ENCODE measurements at places on chromosomes 6 and 20.

DNA sequence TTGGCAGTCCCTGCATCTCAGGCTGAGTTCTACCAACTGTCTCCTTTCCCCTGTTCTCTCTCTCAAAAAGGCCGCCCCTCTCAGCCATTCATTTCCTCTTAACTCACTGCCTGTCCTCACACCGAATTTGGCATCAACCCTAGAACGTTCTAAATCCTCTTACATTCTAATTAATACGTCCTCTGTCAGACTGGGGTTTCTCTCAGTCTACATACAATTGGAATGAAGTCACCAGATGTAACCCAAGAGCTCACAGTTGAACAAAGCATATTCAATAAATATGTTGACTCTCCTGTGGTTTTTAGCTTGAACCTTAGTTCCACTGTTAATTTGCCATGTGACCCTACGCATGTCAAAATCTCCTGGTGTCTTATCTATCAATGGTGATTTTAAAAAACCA, 269.6 kb downstream of the CLIC5 start:
- peak; percentile 49 for DNase-seq

DNA sequence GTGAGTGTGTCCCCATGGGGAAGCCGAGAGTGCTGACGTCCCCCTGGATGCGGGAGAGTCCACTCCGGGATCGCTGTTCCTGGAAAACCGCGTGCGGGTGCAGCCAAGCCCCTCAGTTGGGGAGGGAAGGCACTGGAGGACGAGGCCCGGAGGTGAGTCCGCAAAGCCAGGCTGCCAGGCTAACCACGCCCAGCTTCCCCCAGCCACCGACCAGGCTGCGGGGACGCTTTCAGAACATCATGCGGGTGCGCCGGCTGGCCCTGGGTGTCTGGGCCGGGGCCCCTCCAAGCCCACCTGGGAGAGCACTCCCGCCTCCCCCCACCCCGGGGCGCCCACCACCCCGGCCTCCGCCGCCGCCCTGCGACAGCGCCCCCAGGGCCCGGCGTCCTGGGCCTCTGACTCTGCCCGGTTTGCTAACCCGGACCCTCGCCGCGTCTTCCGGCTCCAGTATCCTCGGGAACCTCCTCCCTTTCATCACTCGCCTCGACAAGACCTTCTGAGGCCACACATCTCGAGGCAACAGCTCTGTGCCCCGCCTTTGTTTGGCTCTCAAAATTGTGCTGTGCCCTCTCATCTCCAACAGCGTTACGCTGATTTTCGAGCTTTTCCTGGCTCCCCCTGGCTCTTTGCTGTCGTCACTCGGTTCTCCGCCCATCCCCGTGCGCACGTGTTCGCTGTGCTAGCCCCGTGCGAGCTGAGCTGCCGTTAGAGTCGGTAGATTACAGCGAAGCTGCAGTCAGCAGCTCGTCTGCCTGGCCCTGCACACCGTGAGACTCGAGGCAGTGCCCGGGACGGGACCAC, 47.1 kb upstream of the ENTPD6 start:
- DNase-seq: peak; percentile 51

DNA sequence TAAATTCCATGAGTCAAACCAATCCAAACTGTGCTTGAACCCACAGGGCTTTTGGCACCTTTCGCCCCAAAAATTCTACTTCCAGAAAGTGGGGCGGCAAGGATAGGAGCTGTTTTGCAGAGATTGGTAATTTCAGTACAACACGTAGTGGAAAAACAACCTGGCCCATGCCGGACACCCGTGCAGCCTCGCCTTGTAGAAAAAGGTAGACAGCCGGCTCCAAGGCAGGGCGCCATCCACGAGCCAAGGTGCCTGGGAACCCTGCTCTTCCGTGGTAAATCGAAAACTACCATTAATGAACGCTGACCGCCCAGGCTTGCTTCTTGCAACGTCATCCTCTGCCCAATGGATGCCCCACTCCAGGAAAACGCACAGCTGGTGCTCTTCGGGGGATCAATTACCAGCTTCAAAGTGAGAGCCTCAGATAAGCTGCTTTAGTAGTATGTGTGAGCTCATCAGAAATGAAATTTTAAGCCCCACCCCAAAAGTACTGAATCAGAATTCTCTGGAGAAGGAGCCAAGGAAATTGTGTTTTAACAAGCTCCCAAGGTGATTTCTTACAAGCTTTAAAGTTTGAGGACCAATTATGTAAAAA, 1.8 kb downstream of the OOEP start:
- no peak for DNase-seq

DNA sequence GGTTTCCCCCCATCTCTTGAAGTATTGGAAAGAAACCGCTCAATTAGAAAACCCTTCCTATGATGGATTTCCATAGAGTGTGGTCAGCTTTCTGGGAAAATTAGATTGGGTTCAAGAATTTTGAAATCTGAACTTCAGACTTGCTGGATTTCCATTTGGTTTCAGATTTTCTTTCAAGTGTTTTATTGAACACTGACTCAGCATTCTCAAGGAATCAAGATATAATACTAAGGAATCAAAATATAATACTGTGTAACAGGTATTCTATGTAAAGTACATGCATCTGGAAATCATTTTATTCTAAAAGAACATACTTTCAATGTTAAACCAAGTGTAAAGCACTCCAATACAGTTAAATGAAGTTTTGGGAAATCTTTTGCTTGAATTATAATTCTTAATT, 94.7 kb upstream of the CCN2 start:
- DNase-seq: no peak

DNA sequence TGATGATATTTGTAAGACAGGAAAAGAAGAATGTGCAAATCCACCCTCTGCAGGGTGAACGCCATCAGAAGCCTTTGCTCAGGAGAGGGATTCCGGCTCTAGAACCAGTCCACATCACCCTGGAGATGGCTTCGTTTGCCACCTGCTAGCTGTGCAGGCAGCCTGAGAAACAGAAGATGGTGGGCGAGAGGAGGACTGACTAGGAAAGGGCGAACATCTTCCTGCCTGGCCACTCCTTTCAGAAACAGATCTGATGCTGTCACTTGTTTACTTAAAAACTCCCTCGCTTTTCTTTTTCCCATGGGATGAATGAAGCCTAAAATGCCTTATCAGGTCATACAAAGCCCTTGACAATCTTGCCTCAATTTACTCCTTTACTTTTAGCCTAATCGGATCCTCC, 1.2 kb downstream of the PTPRA start:
- peak; percentile 39 for DNase-seq

- no peak for DNase-seq
Measured at GRCh38 chr20:50332491-50332980, 141.9 kb downstream of the CEBPB start.

GRCh38 chr6:119333707-119334295, 15.8 kb downstream of the MAN1A1 start:
- no peak for DNase-seq

DNA sequence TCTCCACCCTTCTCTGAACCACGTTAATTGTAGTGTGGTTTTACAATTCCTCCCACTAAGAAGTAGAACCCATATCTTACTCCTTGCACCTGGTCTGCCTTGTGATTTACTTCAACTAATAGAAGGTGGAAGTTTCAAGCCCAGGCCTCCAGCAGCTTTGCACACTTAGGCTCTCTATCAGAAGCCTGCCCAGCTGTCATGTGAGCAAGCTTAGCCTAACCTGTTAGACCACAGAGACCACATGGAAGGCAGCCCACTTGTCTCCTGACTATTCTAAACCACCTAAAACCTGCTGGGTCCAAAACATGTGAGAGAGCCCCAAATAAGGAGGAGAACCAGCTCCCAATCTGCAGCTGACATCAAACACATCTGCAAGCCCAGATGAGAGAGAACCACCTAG, 127.6 kb upstream of the BTBD3 start:
- no peak for DNase-seq

GRCh38 chr6:135030056-135030473, 24.6 kb downstream of the HBS1L start:
- DNase-seq: no peak

- DNase-seq: no peak
Measured at GRCh38 chr20:20293141-20293540, 74.8 kb upstream of the INSM1 start.

DNA sequence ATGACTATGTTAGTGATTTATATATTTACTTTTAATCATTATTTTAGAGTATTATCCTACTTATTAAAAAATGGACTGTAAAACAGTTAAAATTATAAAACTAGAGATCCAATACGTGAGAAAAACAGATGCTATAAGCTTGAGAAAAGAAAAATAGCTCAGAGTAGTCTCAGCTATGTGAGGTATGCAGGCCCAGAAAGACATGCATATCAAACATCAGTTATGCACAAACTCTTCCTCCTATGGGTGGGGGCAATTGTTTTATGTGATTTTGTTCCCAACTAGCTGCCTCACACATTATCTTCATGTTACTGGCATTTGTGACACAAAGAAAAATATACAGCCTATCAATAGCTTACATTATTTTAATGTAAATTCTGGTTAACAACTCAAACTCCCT, 28.8 kb downstream of the RARS2 start:
- DNase-seq: peak; percentile 20

DNA sequence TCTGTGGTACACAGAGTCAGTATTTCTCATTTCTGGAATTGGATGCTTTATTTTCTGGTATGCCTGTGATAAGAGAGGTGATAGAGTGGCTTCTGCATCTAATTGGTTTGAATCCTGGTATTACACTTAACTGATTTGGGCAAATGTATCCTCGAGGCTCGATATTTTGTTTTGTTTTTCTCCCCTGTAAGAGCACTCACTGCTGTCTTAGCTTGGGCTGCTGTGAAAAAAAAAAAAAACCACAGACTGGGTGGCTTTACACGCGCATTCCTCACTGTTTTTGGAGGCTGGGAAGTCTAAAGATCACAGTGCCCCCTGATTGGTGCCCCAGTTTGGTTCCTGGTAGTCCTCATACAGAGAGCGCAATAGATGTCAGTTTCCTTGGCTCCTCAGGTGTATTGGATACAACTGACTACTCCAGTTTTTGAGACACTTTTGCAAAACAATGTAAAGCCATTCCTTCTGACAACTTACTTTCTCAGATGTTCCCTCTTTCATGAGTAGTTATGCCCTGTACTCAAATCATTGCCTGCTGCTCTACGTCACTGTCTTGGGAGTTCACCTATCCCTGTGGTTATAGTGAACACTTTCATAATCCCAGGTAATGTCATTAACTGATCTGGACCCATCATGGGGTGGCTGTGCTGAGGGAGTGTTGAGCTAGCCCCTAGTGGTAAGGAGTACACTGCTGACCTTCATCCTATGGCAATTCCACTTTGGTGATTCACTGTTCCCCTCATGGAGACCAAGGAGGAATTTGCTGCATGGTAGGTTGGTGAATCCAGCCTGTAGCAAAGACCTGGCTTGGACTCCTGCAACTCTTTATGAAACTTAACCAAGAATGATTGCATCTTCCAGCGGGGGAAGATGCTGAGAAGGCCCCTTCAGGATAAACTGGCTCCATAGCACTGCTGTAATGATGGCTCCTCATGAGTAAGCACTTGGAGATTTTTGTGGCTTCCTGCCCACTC, 3.5 kb upstream of the ACAT2 start:
- peak; percentile 81 for DNase-seq

- peak; percentile 47 for DNase-seq
Measured at GRCh38 chr6:12354499-12354898, 64.3 kb downstream of the EDN1 start.

DNA sequence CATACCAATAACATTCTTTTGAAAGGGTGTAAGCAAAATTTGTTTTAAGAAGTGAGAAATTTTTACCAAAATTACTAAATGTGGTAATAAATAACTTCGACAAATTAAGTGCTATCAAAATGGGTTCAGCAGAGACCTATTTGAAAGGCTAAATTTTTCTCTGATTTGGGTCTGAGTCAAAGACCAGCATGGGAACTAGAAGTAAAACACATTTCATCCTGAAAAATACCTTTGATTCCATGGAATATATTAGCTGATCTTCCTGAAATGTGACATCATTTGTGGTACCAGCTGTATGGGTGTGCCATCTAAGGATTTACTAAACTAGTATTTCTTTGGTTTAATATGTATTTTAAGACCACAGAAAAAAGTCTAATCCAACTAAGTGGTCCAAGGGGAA, 63.6 kb downstream of the BLOC1S5 start:
- no peak for DNase-seq

GRCh38 chr6:38678178-38678760, 24.7 kb downstream of the GLO1 start:
- no peak for DNase-seq

GRCh38 chr6:125728739-125729138, 20.7 kb upstream of the HEY2 start:
- no peak for DNase-seq

DNA sequence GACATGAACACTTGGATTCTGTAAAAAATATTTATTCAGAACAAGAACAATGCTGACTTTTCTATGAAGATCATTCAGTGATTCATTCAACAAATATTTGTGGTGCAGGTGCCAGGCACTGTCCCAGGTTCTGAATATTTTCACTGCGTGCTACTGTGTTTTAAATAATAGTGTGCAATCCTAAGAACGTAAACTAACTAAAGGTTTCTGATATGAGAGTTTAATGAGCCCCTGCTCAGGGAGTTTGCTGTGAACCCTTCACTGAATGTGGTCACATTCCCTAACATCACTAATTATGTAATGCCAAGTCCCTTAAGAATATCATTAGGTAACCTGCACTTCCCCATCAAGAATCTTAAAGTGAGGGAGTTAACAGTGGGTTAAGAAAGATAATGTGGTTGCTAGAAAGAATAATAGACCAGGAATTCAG, 1.7 kb upstream of the TMEM170B start:
- DNase-seq: peak; percentile 46

- DNase-seq: no peak
Measured at GRCh38 chr6:117728626-117729025, 53.4 kb downstream of the NUS1 start.

GRCh38 chr6:35477551-35478179, 9.5 kb downstream of the RPL10A start:
- no peak for DNase-seq

GRCh38 chr6:151850479-151851003, 43.1 kb downstream of the ESR1 start:
- no peak for DNase-seq

DNA sequence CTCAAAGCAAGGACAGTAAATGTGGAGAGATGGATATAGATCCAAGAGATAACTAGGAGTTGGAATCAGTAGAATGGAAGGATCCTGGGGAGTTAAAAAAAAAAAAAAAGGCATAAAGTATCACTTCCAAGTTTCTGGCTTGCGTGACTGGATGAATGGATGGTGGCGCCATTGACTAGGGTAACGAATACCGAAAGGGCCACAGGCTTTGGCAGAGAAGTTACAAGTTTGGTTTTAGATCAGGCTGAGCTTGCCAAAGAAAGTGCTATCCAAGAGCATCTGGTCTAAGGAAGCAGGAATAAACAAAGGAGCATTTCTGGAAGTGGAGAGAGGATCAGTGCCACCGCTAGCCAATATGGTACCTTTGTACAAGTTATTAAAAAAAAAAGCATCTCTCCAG, 17.5 kb downstream of the L3MBTL1 start:
- no peak for DNase-seq

- DNase-seq: no peak
Measured at GRCh38 chr6:157990321-157991066, 8.8 kb downstream of the SYNJ2 start.
